ENCODE measurements at places on chromosomes 12 and 14.

GRCh38 chr12:50419112-50419909 lies 18.6 kb downstream of the LARP4 start:
- no peak overlapping the region for H3K27ac ChIP-seq
- H3K4me3 ChIP-seq = no peak overlapping the region
- peaks cover 31% of the 10 kb centered on the region for H3K4me1 ChIP-seq
- no peak for DNase-seq

- no peak overlapping the region for H3K27ac ChIP-seq
- no peaks in the 10 kb centered on the region for H3K4me1 ChIP-seq
- peaks cover 5% of the 10 kb centered on the region for H3K36me3 ChIP-seq
- H3K4me3 ChIP-seq = no peak overlapping the region
Observed at GRCh38 chr12:47973870-47974269, 10.5 kb downstream of the TMEM106C start.

DNA sequence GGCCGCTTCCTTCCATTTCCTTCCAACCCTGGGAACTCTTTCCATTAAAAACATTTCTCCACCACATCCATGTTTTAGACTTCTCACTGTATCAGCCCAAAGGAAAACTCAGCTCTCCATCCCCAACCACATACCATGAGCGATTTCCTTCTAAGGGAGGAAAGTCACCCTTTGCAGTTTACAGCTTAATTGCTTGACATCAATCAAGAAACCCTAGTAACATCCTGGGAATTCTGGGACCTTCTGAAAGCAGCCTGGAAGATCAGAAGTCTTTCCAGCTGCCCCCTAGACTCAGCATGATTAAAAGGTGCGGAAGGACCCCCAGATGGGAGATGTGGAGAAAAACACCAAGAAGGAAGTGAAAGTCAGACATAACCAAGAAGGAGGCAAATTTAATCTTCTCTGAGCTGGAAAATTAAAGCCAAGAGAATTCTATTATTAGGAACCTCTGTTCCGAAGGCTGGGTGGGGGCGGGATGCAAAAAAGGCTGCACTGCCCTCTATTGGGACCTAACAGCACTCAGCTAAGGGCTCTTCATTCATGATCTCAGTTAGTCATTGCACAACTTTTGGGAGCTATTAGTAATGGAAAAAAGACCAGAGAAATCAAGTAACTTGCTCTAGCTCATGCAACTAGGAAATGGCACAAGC lies 73.3 kb upstream of the PLXNC1 start:
- H3K4me1 ChIP-seq = peaks cover 22% of the 10 kb centered on the region
- no peak overlapping the region for H3K4me3 ChIP-seq
- peak; percentile 46 for DNase-seq
- H3K36me3 ChIP-seq = no peaks in the 10 kb centered on the region

DNA sequence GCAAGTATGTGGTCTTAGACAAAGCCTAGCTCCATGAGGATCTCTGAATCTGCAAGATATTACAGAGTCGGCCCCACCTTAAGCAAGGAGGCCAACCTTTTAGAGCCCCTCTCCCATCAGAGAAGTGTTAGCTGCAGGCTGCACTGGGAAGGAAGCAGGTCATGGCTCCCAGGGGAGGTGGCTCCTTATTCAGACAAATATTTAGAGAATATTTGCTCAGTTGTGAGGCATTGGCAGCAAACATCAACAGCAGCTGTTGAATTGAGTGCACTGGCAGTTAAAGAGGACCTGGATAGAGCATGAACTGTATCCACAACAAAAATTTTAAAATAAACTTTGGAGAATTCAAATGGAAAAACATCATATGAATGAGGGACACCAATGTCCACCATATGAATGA lies 44.7 kb downstream of the FSCB start:
- H3K4me1 ChIP-seq = no peaks in the 10 kb centered on the region
- DNase-seq = no peak
- no peaks in the 10 kb centered on the region for H3K36me3 ChIP-seq
- H3K27me3 ChIP-seq = no peaks in the 10 kb centered on the region

- H3K4me3 ChIP-seq = peak overlapping the region; percentile 18
- H3K27ac ChIP-seq = peak overlapping the region; percentile 20
- peaks cover 56% of the 10 kb centered on the region for H3K4me1 ChIP-seq
- H3K36me3 ChIP-seq = peaks cover 17% of the 10 kb centered on the region
Observed at GRCh38 chr12:8038659-8039114, 6.2 kb downstream of the FOXJ2 start.

- H3K36me3 ChIP-seq = no peaks in the 10 kb centered on the region
- DNase-seq = no peak
- H3K27ac ChIP-seq = no peak overlapping the region
- H3K4me1 ChIP-seq = no peaks in the 10 kb centered on the region
Observed at GRCh38 chr14:89137526-89138163, 279.4 kb downstream of the FOXN3 start.
